Glomerular endothelial cell (primary cell): ENCODE measurements at places on chromosomes 4 and X. TPM values are rescaled to one million over a fixed set of nuclear protein-coding genes. Genes with fewer than 3 reads are reported as not detected.

The GAGE1 gene
- total RNA-seq, result not detected in 2 replicates

The ETDA gene
- not detected in 2 replicates for total RNA-seq

The AKAP4 gene
- not detected in 2 replicates for total RNA-seq

The KCNE5 gene
- total RNA-seq, result not detected in 2 replicates
